ENCODE measurements at places on chromosomes 2 and 18. TPM values are rescaled to one million over a fixed set of nuclear protein-coding genes. Genes with fewer than 3 reads are reported as not detected.
A peak's percentile ranks its signal among the peaks of the same experiment; 100 is the strongest.

GRCh38 chr2:152339556-152340286 lies 4.7 kb downstream of the FMNL2 start:
- H3K4me3 ChIP-seq = no peak overlapping the region
- no peaks in the 10 kb centered on the region for H3K36me3 ChIP-seq
- no peak overlapping the region for H3K27ac ChIP-seq
- H3K27me3 ChIP-seq = no peaks in the 10 kb centered on the region

- no peak overlapping the region for H3K4me3 ChIP-seq
- no peaks in the 10 kb centered on the region for H3K36me3 ChIP-seq
- H3K27me3 ChIP-seq = no peaks in the 10 kb centered on the region
- H3K4me1 ChIP-seq = no peaks in the 10 kb centered on the region
- no peak for DNase-seq
These were observed 6.7 kb downstream of the SCYGR3 start for GRCh38 chr2:227607941-227608340.

DNA sequence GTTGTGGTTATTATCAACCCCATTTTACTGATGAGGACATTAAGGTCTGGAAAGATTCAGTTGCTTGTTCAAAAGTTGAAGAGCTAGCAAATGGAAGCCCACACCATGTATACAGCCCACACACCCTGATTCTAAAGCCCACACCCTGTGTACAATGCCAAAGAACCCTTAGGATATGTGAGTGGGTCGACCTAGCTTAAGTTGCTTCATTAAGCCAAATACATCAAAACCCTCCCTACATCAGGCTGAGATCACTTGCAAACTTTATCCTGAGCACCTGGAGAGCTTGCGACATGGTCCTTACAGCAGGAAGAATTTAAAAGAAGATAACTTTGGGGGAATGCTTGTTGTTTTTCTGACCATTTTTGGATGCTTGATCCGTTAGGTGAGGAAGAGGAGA lies 435 bp upstream of the ARHGAP25 start:
- DNase-seq = no peak
- no peaks in the 10 kb centered on the region for H3K27me3 ChIP-seq
- H3K27ac ChIP-seq = no peak overlapping the region
- no peaks in the 10 kb centered on the region for H3K36me3 ChIP-seq
- no peaks in the 10 kb centered on the region for H3K4me1 ChIP-seq

GRCh38 chr2:74845217-74845751 lies 11.4 kb downstream of the HK2 start:
- no peak overlapping the region for H3K4me3 ChIP-seq
- no peaks in the 10 kb centered on the region for H3K27me3 ChIP-seq
- peak; percentile 89 for DNase-seq
- H3K27ac ChIP-seq = peak overlapping the region; percentile 33

DNA sequence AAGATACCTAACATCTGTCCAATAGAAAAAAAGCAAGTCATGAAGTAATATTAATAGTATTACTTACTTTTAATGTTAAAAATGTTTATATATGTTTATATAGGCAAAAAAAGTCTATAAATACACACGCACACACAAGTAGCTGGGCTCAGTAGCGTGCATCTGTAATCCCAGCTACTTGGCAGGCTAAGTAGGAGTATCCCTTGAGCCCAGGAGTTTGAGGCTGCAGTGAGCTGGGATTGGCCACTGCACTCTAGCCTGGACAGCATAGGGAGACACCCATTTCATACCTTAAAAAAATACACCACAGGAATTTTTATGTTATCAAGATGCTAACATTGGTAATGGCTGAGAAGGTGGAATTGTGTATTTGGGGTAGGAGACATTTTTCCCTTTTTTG lies 17.4 kb upstream of the AFTPH start:
- DNase-seq = no peak
- no peak overlapping the region for H3K4me3 ChIP-seq
- no peaks in the 10 kb centered on the region for H3K27me3 ChIP-seq
- no peak overlapping the region for H3K27ac ChIP-seq
- H3K36me3 ChIP-seq = no peaks in the 10 kb centered on the region
- no peaks in the 10 kb centered on the region for H3K4me1 ChIP-seq

- H3K4me1 ChIP-seq = no peaks in the 10 kb centered on the region
- H3K36me3 ChIP-seq = no peaks in the 10 kb centered on the region
- H3K27ac ChIP-seq = no peak overlapping the region
- DNase-seq = no peak
- H3K27me3 ChIP-seq = no peaks in the 10 kb centered on the region
- H3K4me3 ChIP-seq = no peak overlapping the region
These were observed 254.2 kb downstream of the EN1 start for GRCh38 chr2:118593257-118593656.

- no peak overlapping the region for H3K4me3 ChIP-seq
- no peaks in the 10 kb centered on the region for H3K27me3 ChIP-seq
- no peak for DNase-seq
- H3K36me3 ChIP-seq = no peaks in the 10 kb centered on the region
- H3K4me1 ChIP-seq = peaks cover 71% of the 10 kb centered on the region
- H3K27ac ChIP-seq = no peak overlapping the region
These were observed 10.6 kb downstream of the CUL3 start for GRCh38 chr2:224574423-224575084.

GRCh38 chr2:25301453-25302352 lies 40.0 kb downstream of the DNMT3A start:
- no peaks in the 10 kb centered on the region for H3K27me3 ChIP-seq
- no peak overlapping the region for H3K4me3 ChIP-seq
- H3K27ac ChIP-seq = no peak overlapping the region
- no peaks in the 10 kb centered on the region for H3K4me1 ChIP-seq
- H3K36me3 ChIP-seq = peaks cover 7% of the 10 kb centered on the region
- no peak for DNase-seq

GRCh38 chr2:191245869-191246531 lies 796 bp downstream of the MYO1B start:
- H3K4me1 ChIP-seq = peaks cover 56% of the 10 kb centered on the region
- H3K27me3 ChIP-seq = no peaks in the 10 kb centered on the region
- H3K4me3 ChIP-seq = peak overlapping the region; percentile 75
- H3K36me3 ChIP-seq = no peaks in the 10 kb centered on the region

- H3K36me3 ChIP-seq = no peaks in the 10 kb centered on the region
- H3K27me3 ChIP-seq = no peaks in the 10 kb centered on the region
- H3K4me3 ChIP-seq = no peak overlapping the region
- no peak overlapping the region for H3K27ac ChIP-seq
These were observed 373.1 kb downstream of the CMPK2 start for GRCh38 chr2:6492573-6492972.

DNA sequence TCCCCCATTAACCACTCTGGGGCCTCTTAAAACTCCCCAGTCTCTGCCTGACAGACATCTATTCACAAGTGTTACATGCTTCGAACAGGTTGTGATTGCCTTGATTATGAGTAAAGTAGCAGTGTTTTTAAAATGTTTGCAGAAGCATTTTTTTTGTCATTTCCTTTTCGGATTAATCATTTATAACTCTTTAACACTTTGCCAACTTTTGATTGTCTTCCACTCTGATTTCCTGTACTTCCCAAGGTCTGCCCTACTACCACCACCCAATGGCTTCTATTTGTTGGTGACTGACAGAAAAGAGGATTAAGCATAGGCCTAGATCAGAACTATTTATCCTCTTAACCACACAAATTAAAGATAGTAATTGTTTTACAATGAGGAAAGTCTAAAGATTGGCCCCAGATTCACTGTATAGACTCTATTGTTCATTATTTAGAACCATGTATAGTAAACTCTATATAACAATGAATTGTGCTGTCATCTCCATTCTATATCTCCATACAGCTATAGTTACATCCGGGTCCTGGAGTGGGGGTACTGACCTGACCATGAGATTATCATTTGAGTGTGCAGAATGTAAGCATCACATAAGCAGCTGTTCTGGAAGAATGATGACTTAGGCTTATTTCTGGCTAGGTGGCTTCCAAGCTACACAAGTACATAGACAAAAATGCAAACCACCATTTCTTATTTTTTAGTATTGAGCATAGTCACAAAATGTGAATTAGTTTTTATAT lies 110.3 kb upstream of the RBMS1 start:
- H3K4me1 ChIP-seq = peaks cover 11% of the 10 kb centered on the region
- H3K4me3 ChIP-seq = no peak overlapping the region
- DNase-seq = no peak

- no peaks in the 10 kb centered on the region for H3K27me3 ChIP-seq
- no peaks in the 10 kb centered on the region for H3K36me3 ChIP-seq
- no peak for DNase-seq
- no peak overlapping the region for H3K27ac ChIP-seq
These were observed 78.5 kb downstream of the PRKCE start for GRCh38 chr2:45729753-45730512.

Gene CYP27A1
- 9.3 TPM for total RNA-seq

Gene RNU2-63P
- not detected for total RNA-seq

Gene SCRN3
- 19.8 TPM for total RNA-seq

Gene SCN9A
- total RNA-seq = 9.9 TPM

Gene LOXHD1
- 0.26 TPM for total RNA-seq

Gene ZSWIM2
- total RNA-seq = not detected

Gene TRIM54
- total RNA-seq = 0.26 TPM

Gene SERPINB4
- total RNA-seq = not detected

Data from body of pancreas (tissue), 4 donors.